ENCODE measurements at places on chromosomes 6 and 20.

GRCh38 chr6:63347599-63347998 lies 27.8 kb upstream of the LGSN start:
- H3K4me3 ChIP-seq, result no peak overlapping the region
- no peaks in the 10 kb centered on the region for H3K4me1 ChIP-seq
- H3K27ac ChIP-seq, result no peak overlapping the region
- DNase-seq, result no peak

- no peaks in the 10 kb centered on the region for H3K27me3 ChIP-seq
- DNase-seq, result no peak
- no peak overlapping the region for H3K4me3 ChIP-seq
- no peak overlapping the region for H3K27ac ChIP-seq
Observed at GRCh38 chr6:12621754-12622153, 94.8 kb upstream of the PHACTR1 start.

DNA sequence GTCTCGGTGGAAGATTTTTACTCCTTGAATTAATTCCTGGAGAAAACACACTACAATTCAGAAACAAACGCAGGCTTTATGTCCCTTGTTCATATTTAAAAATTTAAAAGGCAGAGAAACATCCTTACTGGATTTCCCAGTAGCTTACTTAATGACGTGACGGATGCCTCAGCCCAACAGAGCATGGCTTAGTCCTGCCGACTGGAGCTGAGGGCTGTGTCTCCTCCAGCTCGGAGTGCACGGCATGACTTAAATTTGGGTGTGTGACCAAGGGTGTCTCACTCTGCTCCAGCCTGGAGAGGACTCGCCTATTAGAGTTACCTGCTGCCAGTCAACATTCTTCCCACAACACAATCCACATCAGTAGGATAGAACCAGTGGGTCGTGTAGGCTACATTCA lies 107.1 kb downstream of the PSMB1 start:
- peak; percentile 55 for DNase-seq
- H3K4me3 ChIP-seq, result no peak overlapping the region
- peaks cover 4% of the 10 kb centered on the region for H3K4me1 ChIP-seq
- H3K36me3 ChIP-seq, result no peaks in the 10 kb centered on the region
- H3K27ac ChIP-seq, result no peak overlapping the region

- no peak overlapping the region for H3K27ac ChIP-seq
- no peaks in the 10 kb centered on the region for H3K4me1 ChIP-seq
- H3K27me3 ChIP-seq, result no peaks in the 10 kb centered on the region
- DNase-seq, result no peak
- no peaks in the 10 kb centered on the region for H3K36me3 ChIP-seq
Observed at GRCh38 chr6:27994616-27995015, 37.6 kb downstream of the OR2B6 start.

- H3K36me3 ChIP-seq, result no peaks in the 10 kb centered on the region
- H3K27ac ChIP-seq, result no peak overlapping the region
- H3K4me1 ChIP-seq, result no peaks in the 10 kb centered on the region
Observed at GRCh38 chr6:150800674-150801314, 64.7 kb upstream of the MTHFD1L start.

DNA sequence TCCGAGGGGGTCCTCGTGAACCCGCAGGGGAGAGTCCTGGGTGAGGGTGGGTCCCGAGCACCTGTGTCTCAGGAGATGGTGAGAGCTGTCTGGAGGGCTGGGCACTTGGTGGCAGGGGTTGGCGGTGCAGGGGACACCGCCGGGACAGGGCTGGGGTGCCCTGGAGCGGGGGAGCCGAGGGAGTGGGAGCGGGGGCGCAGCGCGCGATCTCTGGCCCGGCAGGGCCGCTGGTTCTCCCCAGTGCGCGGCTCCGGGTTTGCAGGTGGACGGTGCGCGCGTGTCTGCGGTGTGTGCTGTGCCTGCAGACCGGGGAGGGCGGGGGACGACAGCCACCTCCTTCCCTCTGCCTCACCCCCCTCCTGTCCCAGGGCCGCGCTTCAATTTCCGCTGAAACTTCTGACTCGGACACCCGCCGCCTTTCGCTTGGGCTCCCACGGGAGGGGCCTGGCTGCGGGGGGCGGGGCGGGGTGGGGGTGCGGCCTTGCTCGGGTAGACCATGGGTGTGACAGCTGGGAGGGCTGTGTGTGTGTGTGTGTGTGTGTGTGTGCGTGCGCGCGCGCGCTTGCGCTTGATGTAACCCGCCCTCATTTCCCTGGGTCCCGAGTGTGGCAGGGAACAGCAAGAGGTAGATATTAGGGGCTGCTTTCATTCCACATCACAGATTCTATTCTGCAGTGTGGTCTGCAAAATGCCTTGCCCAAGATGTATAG lies 1.2 kb downstream of the TRIB3 start:
- no peaks in the 10 kb centered on the region for H3K36me3 ChIP-seq
- H3K27me3 ChIP-seq, result peaks cover 2% of the 10 kb centered on the region
- H3K4me3 ChIP-seq, result peak overlapping the region; percentile 65
- peak; percentile 71 for DNase-seq
- no peak overlapping the region for H3K27ac ChIP-seq

DNA sequence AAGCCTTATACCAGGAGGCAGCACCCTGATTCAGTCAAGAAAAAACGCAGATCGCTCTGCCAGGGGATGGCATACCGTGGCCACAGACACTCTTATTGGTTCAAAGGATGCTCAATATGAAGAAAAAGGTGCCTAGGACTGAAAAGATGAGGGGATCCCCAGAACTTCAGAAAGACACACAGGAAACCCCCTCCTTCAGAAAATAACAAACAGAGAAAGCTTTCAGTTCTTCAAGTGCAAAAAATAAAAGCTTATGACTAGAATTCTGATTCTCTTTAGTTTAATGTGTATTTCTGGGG lies 17.7 kb upstream of the MYB start:
- no peaks in the 10 kb centered on the region for H3K4me1 ChIP-seq
- H3K4me3 ChIP-seq, result no peak overlapping the region
- H3K36me3 ChIP-seq, result no peaks in the 10 kb centered on the region
- H3K27me3 ChIP-seq, result no peaks in the 10 kb centered on the region
- H3K27ac ChIP-seq, result no peak overlapping the region
- DNase-seq, result no peak

- H3K27me3 ChIP-seq, result no peaks in the 10 kb centered on the region
- no peak overlapping the region for H3K4me3 ChIP-seq
- DNase-seq, result no peak
- H3K4me1 ChIP-seq, result peaks cover 4% of the 10 kb centered on the region
Observed at GRCh38 chr6:63487103-63487813, 85.0 kb upstream of the LOC128125822 start.

DNA sequence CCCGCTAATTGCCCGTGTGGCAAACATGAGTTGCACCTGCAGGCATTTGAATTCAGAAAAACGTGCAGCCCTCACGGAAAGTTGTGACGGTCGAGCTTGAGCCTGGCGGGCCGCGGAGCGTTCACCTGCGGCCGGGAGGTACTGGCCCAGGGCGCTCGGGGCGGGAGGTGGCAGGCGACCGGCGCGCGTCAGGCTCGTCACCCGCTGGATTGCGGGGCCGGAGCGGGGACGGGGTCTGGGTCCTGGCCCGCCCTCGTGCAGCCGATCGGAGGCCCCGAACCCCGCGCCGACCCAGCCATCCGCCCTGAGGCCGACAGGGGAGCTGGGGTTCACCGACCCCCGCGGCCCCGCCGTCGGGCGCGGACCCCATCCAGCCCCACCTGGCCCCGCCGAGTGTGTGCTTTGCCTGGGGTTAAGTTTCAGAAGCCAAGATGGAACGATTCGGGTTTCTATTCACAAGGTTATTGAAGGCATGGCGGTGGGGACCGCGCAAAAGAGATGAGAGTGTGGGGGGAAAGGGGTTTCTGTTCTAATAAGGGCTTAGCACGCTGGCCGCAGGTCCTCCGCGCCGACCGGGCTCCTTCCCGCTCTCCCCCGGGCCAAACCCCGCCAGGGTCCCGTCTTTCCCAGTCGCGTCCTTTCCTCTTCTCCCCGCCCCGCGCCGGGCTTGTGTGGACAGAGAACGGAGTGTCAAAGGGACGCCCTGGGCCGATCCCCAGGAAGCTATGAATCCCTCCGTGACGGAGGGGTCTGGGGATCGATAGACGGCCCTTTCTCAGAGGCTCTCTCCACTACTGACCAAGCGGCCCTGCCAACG lies 1.6 kb upstream of the HEY2 start:
- H3K27ac ChIP-seq, result peak overlapping the region; percentile 98
- peak overlapping the region; percentile 89 for H3K4me3 ChIP-seq
- H3K27me3 ChIP-seq, result no peaks in the 10 kb centered on the region
- H3K36me3 ChIP-seq, result peaks cover 11% of the 10 kb centered on the region
- H3K4me1 ChIP-seq, result peaks cover 8% of the 10 kb centered on the region

DNA sequence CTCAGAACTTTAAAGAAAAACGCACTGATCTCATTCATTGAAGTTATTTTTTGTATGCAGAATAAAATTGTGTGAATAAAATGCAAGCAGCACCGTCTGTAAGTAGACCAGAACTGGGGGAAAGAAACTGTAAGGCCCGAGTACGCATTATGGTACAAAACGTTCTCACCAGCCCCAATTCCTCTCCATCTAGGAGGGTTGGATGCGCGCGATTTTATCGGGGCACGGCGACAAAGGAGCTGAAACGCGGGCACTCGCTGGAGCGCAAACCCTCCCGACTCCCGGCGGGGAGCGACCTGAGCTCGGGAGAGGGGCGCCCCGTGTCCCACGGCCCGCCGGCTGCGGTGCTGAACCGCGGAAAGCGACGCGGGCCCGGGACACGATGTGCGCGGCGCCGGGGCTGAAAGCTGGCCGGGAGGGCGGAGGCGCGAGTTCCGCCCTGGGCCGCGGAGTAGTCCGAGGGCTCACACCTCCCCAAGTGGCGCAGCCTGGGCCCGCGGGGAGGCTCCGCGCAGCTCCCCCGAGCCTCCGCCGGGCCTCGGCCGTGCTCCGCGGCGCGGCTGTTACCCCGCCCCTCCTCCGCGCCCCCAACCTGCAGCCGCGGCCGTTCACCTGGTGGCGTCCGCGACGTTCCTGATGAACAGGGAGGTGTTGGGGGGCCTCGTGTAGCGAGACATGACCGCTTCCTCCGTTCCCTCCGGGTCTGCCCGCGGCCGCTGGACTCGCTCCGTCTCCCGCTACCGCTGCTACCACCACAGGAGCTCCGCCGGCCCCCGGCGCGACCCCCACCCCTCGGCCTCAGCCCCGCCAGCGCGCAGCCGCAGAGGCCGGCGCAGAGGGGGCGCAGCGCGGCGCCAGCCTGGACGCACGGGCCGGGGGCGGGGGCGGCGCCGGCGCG lies at the start of gene SRSF12:
Gene SRSF12, minus strand, starts transcription at position 861 of the 898 bp plus-strand sequence. Its CDS starts 184 bp downstream, at position 677.
- H3K4me1 ChIP-seq, result peaks cover 20% of the 10 kb centered on the region
- no peaks in the 10 kb centered on the region for H3K36me3 ChIP-seq
- H3K27ac ChIP-seq, result peak within 1 kb of the TSS; percentile 54
- H3K27me3 ChIP-seq, result no peaks in the 10 kb centered on the region
- peak; percentile 66 for DNase-seq

- peaks cover 3% of the 10 kb centered on the region for H3K4me1 ChIP-seq
- no peak overlapping the region for H3K27ac ChIP-seq
- DNase-seq, result no peak
- H3K27me3 ChIP-seq, result no peaks in the 10 kb centered on the region
Observed at GRCh38 chr6:89566008-89566800, 72.3 kb downstream of the LYRM2 start.

DNA sequence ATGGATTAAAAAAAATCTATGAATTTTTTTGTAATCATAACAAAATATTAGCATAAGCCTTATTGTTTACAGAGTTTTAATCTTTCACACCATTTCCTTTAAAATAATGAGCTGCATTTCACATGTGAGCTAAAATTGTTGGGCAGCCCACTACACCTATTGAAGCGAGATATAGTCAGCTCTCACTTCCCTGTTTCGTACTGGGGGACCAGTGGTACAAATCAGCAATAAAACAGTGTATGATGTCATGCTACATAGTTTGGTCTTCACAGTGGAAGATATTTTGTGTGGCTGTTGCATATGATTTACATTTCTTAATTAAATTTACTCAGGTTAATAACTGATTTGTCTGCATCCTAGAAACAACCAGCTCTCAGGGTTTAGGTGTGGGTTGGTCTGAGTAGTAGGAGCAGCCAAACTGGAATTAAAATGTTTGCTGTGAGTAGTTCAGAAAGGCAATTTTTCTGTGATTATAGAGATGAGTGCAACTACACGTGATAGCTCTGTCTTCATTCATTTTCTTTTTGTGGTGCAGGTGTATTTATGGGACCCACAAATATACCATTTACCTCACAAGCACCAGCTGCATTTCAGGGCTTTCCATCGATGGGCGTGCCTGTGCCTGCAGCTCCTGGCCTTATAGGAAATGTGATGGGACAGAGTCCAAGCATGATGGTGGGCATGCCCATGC lies 99.3 kb downstream of the B3GAT2 start:
- H3K36me3 ChIP-seq, result no peaks in the 10 kb centered on the region
- no peaks in the 10 kb centered on the region for H3K27me3 ChIP-seq
- no peak overlapping the region for H3K27ac ChIP-seq
- no peak for DNase-seq

GRCh38 chr20:859751-860231 lies 26.3 kb downstream of the FAM110A start:
- H3K4me1 ChIP-seq, result no peaks in the 10 kb centered on the region
- no peak overlapping the region for H3K4me3 ChIP-seq
- no peaks in the 10 kb centered on the region for H3K36me3 ChIP-seq

GRCh38 chr6:64672651-64673050 lies 1034.4 kb downstream of the EYS start:
- H3K4me3 ChIP-seq, result no peak overlapping the region
- no peak overlapping the region for H3K27ac ChIP-seq
- H3K36me3 ChIP-seq, result no peaks in the 10 kb centered on the region
- H3K4me1 ChIP-seq, result no peaks in the 10 kb centered on the region
- no peak for DNase-seq

DNA sequence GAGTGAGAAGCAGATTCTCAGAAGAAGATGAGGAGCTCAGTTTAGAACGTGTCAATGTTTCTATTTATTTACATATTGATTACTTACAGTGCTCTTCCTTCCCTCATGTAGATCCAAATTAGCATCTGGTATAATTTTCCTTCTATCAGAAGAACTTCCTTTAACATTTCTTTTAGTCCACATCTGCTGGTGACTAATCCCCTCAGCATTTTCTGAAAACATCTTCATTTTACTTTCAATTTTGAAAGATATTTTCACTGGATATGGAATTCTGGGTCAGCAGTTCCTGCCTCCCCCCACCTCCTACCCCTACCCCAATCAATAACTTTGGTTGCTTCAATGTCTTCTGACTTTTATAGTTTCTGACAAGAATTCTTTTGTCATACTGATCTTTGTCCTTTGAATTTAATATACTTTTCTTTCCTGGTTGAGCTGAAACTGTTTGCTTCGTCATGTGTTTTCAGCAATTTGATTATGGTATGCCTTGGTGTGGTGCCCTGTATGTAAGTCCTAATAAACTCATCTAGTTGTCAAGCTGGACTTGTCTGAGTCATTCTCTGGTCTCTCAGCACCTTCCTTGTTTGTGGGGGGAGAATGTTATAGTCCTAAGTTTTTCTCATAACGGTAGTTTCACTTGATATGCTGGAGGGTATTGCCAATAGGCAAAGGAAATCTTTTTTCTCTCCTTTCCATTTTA lies 57.0 kb downstream of the SMPDL3A start:
- H3K27me3 ChIP-seq, result no peaks in the 10 kb centered on the region
- no peak overlapping the region for H3K4me3 ChIP-seq
- H3K36me3 ChIP-seq, result no peaks in the 10 kb centered on the region
- no peak for DNase-seq
- H3K27ac ChIP-seq, result no peak overlapping the region

- no peak overlapping the region for H3K27ac ChIP-seq
- no peaks in the 10 kb centered on the region for H3K4me1 ChIP-seq
- H3K27me3 ChIP-seq, result peaks cover 4% of the 10 kb centered on the region
- no peaks in the 10 kb centered on the region for H3K36me3 ChIP-seq
Observed at GRCh38 chr20:64245746-64246595, 9.6 kb upstream of the PCMTD2 start.

GRCh38 chr6:108951351-108951953 lies 103.2 kb downstream of the ARMC2 start:
- no peaks in the 10 kb centered on the region for H3K36me3 ChIP-seq
- H3K4me1 ChIP-seq, result peaks cover 33% of the 10 kb centered on the region
- DNase-seq, result no peak
- peak overlapping the region; percentile 34 for H3K27ac ChIP-seq
- H3K4me3 ChIP-seq, result no peak overlapping the region

All from psoas muscle (tissue), 8 donors.